Hematopoietic multipotent progenitor cell treated with erythropoietin and hydrocortisone succinate and interleukin-3 and kit ligand, for 4 days (in vitro differentiated cells): ENCODE measurements at places on chromosomes 1 and 21.

DNA sequence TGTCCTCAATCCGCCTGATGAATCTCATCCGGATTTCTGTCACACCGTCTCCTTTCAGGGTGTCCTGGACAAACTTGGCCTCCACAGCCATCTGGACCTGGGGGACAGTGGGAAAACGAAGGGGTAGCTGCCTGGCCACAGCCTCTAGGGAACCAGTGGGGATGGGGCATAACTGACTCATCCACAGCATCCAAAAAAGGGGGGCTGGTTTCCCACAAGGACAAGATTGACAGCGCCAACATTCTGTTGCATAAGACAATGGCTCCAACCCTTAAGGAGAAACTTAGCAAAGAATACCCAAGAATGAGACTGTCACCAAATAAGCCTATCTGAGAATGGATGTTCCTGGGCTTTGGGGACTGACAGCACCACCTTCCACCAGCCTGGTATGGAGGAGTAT, 12.1 kb downstream of the TRAPPC3 start:
- no peak for DNase-seq

GRCh38 chr1:66012106-66012784, 219.6 kb downstream of the PDE4B start:
- peak; percentile 43 for DNase-seq

DNA sequence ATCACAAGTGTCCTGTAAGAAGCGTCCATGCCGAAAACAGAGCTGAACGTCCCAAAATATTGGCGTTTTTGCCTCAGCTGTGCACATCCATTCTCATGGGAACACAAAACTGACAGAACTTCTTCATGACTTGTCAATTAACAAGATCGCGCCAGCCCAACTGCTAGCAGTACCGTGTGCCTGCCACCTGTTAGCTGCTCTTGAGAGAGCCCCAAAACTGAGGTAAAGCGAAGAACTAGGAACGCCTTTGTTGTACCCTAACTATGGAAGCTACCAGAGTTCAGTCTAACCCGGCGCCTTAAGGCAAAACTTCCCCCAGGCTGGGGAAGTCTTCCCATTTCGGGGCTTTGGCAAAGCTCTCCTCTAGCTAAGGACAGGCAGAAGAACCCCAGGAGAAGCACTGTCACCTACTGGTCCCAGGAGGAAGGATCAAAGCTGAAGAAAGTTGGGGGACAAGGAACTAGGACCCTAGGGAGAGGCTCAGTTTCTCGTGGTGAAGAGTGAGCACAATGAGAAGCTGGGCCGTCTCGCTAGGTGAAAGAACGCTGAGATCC, 719 bp downstream of the EYA3 start:
- DNase-seq, result peak; percentile 68

GRCh38 chr1:76294482-76295194, 220.1 kb downstream of the ST6GALNAC3 start:
- no peak for DNase-seq

- peak; percentile 7 for DNase-seq
Observed at GRCh38 chr1:101371259-101371658, 134.4 kb downstream of the S1PR1 start.

DNA sequence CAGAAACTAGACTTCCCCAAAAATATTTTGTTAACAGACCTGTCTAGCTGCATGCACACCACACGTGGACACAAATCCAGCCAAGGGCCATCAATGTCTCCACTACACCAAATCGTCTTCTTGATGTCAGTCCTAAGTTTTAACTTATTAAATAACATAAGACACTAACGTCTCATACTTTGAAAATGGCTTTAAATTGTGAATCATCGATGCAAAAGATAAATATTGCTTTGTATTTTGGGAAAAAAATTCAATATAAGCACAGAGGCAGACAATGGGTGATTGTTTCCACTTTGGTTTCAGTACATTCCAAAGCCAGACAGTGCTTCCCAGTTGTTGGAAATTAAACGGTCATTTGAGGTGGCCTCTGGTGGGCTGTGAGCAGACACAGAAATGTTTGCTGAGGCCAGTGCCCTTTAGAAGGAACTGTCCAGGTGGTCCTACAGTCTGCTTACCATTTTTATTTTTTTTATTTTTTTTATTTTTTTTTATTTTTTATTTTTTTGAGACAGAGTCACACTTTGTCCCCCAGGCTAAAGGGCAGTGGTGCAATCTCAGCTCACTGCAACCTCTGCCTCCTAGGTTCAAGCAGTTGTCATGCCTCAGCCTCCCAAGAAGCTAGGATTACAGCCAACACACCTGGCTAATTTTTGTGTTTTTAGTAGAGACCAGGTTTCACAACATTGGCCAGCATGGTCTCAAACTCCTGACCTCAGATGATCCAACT, 1.8 kb upstream of the KIAA2013 start:
- DNase-seq, result no peak

DNA sequence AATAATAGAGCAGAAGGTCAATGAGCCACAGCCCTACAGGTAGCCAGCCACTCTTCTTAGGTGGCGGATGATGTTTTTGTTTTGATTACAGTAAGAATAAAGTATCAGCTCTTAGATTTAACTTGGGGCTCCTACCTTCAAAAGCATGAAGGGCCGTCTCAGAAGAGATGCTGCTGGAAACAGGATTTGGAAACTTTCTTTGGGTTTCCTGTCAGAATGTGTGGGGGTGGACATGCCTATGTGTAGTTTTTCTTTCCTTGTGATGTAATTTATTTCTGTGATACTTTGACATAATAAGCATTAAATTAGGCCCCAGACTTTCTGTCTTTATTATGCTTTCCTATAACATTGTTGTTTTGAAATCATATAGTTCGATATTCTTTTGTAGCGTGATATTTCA, 1.5 kb downstream of the RAP1A start:
- DNase-seq, result peak; percentile 51

DNA sequence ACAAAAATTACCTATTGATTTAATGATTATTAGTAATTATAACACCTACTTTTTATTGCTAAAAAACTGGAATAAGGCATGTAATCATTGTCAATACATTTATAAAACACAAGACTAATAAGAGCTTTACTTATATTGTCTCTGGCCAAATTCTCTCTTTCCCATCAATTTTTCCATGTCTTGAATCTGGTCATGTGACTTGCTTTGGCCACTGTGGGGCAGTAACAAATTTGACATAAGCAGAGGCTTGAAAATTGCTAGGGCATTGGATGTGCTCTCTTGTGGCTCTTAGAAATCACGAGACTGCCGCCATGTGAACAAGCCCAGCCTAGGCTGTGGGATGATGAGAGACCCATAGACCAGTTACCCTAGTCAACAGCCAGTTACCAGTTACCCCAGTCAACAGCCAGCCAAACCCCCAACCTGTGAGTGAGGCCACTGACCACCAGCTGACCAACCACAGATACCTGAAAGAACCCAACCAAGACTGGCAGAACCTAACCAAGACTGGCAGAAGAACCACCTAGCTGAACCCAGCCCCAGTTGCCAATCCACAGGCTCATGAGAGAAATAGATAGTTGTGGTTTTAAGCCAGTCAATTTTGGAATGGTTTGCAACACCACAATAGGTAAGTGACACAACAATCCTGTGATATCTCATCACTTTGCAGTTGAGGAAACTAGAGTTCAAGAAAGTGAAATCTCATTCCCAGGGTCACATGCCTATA, 8.8 kb downstream of the KLHDC7A start:
- no peak for DNase-seq

GRCh38 chr1:53902235-53903138, 8.5 kb downstream of the DIO1 start:
- no peak for DNase-seq

DNA sequence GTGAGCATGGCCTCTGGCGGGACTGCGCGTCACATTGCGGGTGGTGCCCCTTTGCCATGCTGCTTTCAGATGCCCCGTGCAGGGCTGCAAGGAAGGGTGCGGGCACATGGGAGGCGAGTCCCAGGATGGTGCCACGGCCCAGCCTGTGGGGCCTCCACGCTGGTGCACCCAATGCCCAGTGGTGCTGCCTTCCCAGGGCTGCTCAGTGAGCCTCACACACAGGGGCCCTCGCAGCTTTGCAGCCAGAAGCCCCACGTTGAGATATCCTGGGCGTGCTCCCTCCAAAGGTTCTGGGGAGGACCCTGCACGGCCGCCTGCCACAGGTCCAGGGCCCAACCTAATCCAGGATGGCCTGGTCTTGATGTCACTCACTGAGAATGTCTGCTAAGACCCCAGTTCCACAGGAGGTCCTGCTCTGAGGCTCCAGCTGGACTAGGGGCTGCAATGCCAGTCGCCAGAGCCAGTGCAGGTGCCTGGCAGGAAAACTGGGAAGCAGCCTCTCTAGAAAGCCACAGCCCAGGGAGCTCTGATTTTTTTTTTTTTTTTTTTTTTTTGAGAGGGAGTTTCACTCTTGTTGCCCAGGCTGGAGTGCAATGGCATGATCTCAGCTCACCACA, 34.1 kb upstream of the PRSS38 start:
- no peak for DNase-seq

DNA sequence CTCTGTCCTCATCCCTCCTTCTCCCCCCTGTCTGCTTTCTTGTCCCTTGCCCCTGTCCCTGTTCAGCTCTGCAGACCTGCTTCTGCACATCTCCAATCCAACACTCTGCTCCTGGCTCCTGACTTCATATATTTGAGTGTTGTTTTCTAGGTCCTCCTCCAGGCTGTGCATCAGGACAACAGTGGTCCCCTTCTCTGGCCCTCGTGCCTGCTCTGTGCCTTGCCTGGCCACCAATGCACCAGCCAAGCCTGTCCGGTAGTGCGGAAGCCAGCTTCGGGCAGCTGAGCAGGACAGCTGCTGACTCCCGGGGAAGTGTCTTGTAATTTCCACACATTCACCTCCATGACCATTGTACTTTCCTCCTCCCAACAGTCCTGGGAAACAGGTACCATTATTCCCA, 203.4 kb upstream of the RAB4A start:
- DNase-seq, result no peak

DNA sequence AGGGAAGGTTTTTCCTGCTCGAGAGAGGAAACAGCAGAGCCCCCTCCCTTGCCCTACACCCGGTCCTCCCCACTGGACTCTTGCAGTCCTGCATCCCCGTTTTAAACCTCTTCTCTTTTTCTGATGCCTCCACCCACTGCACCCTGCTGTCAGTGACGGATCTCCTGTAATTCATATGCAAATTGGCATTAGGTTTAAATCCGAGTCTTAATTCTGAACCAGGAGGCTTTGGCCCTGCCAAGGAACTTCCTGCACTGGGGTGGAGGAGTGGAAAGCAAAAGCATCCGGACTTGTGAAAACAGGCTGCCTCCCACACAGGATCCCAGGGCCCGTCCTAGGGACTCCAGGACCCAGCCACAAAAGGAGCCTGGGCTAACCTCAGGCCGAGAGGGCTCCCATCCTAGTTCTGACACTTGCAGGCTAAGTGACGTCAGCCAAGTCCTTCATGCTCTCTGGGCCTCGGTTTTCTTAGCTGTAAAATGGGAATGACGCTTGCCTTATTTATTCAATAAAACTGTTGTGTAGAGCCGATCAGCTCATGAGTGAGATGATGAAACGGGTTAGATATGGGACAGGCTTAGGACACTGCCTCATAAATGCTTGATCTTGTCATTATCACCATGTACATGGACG, 613.3 kb downstream of the AJAP1 start:
- no peak for DNase-seq

- DNase-seq, result no peak
Observed at GRCh38 chr1:201954263-201955008, 867 bp upstream of the TIMM17A start.

GRCh38 chr21:15309022-15309590, 244.3 kb upstream of the NRIP1 start:
- no peak for DNase-seq
